Stromal cell of bone marrow (primary cell): ENCODE measurements at places on chromosomes 13 and 19.
A peak's percentile ranks its signal among the peaks of the same experiment; 100 is the strongest.

GRCh38 chr19:19324059-19324770, 3.6 kb downstream of the MAU2 start:
- no peak for DNase-seq

DNA sequence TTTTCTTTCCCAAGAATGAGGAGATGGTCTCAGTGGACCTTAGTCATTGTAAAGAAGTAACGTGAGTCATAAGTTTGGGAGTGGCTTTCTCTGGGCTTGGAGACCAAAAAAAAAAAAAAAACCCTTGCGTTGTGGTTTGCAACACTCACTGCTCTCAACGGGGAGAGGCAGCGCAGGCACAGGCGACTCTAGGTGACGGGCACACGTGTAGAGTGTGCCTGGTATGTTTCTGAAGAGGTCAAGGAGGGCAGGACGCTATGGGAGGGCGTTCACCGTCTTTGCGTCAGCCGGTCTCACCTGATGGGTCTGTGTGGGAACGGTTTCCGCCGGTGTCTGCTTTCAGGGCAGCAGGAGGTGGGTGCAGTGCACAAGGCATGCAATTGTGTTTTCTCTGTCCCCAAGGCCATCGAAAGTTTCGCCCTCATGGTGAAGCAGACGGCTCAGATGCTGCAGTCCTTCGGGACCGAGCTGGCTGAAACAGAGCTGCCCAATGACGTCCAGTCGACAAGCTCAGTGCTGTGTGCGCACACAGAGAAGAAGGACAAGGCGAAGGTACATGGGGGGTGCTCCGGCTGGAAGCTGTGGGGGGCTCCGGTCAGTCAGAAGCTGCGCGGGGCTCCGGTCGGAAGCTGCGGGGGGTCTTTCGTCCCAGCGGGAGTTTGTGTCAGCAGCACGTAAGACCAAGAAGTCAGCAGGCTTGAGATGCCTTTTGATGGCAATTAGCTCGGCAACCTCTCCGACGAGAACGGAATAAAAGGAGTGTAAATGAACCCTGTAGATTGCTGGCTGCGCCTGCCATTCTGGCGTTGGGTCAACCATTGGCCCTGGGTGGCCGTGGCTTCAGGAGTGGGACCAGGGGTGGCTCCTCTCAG, 40.8 kb upstream of the F7 start:
- peak; percentile 94 for DNase-seq

DNA sequence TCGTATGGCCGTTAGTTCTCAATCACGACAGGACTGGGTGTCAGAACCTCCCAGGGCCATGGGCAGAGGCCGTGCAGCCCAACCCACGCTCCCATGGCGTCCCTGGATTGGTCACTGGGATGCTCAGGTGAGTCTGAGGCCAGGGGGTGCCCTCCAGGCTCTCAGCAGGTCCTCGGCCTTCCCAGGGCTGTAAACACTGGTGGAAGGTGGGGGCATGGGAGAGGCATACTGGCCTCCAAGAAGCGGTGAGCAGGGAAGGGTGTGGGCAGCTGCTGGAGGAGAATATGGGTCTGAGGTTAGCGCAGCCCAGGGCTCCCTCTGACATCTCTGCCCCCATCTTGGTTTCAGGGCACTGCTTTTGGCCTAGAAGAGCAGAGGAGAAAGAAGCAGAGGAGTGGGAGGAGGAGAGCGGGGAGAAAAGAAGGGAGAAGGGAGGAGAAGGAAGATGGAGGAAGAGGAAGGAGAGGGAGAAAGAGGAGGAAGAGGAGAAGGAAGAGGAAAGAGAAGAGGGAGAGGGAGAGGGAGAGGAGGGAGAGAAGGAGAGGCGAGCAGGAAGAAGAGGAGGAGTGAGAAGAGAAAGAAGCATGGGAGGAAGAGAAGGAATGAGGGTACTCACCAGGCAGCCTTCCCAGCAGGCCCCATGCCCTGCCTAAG, 62.3 kb downstream of the CEBPG start:
- no peak for DNase-seq

DNA sequence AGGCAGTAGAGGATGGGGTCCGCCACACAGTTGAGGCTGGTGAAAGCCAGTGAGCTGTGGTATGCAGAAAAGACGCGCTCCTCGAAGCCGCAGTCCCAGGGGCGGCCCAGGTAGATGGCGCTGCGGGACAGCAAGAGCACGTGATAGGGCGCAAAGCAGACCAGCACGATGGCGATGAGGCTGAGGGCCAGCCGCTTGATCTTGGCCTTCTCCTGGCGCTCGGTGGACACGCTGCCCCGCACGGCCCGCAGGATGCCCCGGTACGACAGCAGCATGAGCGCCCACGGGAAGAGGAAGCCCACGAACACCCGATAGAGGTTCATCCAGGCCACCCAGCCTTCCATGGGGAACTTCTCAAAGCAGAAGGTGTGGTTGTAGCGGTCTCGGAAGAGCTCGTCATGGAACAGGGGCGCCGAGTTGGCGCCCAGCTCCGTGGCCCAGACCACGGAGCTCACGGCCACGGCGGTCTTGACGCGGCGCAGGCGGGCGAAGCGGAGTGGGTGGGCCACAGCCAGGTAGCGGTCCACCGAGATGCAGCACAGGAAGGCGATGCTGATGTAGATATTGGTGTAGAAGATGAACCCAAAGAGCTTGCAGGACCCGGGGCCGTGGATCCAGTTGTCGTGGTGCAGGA, 6.5 kb upstream of the OPA3 start:
- no peak for DNase-seq

- DNase-seq: no peak
Measured at GRCh38 chr19:14779151-14779550, 791 bp upstream of the ADGRE2 start.

DNA sequence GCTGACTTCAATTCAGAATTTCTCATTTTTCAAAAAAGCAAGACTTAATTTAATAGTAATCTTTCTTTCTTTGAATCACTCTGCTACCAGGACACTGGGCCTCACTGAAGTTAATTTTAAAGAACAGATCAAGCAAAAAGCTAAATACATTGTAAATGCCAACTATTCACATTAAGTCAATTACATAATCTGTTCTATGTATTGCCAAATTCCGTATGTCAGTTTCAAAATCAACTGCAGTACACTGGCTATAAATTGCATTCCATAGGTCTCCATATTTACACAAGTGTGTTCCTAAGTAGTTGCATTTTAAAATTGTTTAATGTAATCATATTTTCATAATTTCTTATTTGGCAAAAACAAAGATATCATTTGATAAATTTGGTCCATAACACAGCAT, 10.1 kb downstream of the FOXO1 start:
- DNase-seq: no peak

GRCh38 chr19:5809053-5809452, 4.2 kb downstream of the NRTN start:
- no peak for DNase-seq

DNA sequence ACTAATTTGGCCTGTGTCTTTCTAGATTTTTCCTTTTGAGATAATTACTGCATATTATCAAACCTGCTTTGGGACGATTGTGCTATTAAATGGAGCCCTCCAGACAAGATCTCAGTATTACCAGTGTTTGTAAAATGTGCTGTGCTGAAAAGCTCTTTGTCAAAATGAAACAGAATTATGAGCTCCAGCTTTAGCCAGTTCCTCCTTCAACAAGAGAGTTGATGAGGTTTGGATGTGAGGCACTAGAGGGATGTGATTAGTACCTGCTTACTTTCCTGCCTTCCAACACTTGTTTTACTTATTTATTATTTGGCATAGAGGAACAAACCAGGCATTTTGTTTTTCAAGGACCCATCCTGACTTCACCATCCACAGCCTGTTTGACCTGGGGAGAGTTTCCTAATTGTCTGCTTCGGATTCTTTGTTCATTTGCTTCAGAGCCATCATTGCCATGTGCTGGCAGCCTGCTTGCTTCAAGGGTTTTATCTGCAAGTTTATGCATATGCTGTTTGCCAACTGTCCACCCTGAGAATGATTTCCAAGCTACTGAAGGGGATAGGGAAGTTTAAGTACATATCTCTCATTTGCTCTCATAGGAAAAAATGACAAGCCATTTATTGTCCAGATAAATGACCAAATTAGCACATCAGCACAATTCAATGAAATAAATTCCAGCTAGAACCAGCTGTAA, 32.9 kb upstream of the CPB2 start:
- DNase-seq: no peak

DNA sequence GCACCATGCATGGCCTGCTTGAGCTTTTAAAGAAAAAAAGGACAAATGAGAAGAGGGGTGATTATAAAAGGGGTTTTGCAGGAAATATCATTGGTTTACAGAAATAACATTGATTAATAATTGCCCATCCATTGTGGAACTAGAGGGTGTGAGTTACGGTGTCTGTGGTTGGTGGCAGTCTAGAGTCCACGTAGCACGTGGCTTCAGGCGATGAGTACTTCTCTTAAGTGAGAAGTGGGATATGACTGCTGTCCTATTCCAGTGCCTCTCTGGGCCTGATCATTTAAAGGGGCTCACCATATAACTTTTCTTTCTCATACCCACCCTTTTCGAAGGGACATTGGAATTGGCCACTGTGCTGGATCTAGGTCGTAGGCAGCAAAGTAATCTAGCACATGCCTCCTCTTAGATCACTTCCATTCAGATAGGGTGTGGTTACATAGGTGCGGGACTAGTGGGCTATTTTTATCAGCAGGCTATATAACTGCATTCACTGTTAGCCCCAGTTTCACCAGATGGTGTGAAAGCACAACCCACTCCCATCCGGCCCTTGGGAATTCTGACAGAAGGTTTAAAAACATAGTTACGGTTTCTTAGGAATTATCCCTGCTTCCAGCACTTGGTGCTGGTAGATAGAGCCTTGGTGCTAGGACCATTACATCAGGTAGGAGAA, 19.9 kb downstream of the PPP5C start:
- no peak for DNase-seq

GRCh38 chr19:56877069-56877715, 36.7 kb upstream of the PEG3 start:
- no peak for DNase-seq

- DNase-seq: no peak
Measured at GRCh38 chr13:31016342-31017325, 84.2 kb downstream of the TEX26 start.

- DNase-seq: no peak
Measured at GRCh38 chr19:54230031-54230430, 7.2 kb upstream of the LILRB3 start.
